ENCODE measurements at places on chromosomes 11 and 22. TPM values are rescaled to one million over a fixed set of nuclear protein-coding genes. Genes with fewer than 3 reads are reported as not detected.

DRD2 gene
- 0.33 TPM for total RNA-seq

DNA sequence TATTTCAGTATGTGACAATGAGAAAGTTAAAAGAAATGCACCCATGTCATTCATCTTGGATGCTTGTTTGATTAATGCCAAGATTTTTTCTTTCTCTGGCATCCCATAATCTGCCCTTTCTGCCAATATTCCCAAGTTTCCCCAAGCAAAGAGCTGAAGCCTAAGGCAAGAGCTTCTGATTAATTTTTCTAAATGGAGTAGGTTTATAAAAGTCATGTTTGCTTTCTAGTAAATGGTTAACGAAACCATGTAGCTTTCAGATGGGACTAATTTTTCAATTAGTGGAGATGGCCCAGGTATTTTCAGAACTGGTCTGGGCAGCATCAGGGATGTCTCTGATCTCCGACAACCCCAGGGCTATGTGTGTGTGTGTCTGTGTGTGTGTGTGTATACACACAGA is 55.3 kb downstream of the LRRC4C start:
- no peak for DNase-seq

- DNase-seq = no peak
These were observed 77.4 kb downstream of the FAM168A start for GRCh38 chr11:73520353-73521061.

DNA sequence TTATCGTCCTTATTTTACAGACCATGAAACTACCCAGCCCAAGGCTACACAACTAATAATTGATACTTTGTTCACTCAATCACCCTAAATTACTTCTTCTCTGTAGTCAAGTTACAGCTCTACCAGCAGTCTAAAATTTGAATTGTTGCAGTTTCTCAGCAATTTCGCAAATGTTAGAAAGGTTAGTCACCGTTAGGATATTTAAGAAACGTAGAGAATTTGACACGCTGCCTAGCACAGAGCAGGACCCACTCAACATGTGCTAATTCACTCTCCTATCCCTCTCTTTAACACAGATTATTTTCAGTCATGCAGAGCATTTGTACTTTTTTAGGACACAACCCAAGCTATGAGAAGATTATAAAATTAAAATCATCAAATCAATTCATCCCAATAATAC is 771.1 kb upstream of the LUZP2 start:
- no peak for DNase-seq

GRCh38 chr11:69924308-69925161 is 105.3 kb upstream of the FGF3 start:
- DNase-seq = no peak

DNA sequence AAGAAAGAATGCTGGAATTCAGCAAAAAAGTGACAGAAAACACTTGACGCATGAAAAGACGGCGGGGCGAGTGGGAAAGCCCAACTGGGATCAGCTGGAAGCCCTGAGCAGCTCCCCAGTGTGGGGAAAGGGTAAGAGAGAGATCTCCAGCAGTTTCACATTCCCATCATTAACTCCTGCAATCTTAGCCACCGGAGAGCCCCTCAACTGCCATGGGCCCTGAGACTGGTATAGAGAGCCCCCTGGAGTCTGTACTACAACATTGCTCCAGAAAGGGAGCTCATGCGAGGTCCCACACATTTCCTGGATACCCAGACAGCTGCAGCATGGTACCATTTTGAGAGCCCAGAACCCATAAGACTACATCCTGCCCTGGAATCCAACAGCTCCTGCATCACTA is 31.1 kb downstream of the MRGPRX4 start:
- no peak for DNase-seq

DNA sequence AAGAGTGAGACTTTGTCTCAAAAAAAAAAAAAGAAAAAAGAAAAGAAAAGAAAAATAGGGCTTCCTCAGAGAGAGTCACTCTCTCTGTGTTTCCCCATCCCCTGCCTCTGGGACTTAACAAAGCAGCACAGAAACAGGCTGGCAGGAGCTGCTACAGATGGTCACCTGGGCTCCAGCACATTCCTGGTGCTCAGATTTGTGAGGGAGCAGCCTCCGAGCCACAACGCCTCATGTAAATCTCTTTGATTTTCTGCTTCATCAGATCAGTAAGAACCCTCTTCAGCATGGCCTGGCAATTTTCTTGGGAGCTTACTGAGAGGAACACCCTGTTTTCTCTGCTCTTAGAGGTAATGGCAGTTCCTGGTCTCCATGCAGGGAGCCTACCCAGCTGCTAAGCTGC is 15.2 kb upstream of the LDHA start:
- no peak for DNase-seq

DNA sequence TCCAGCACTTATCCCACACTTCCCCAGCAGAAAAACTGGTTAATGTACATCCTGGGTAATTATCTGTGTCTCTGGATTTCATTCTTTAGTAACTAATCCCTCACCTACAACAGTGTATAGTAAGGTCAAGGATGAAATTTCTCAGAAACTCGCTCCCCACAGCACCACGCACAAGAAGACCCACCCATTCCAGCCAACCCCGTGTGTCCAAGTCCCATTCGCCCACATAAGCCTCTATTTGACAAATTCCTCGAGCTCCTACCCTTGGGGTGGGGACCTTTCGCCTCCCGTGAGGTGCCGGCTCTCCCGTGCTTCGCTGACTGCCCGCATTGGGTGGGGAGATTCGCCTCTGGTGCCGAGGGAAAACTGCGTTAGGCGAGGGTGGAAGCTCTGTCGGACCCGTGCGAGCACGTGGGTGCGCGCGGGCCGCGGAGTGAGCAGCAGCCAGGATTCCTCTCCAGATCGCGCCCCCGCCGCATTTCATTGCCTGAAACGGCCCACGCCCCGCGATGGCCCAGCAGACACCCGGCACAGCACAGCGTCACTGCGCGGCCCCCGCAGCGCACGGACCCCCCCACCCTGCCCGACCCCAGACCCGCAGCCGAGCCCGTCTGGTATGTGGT is 866 bp downstream of the EXPH5 start:
- no peak for DNase-seq
